ENCODE measurements at places on chromosomes 6 and 20.

DNA sequence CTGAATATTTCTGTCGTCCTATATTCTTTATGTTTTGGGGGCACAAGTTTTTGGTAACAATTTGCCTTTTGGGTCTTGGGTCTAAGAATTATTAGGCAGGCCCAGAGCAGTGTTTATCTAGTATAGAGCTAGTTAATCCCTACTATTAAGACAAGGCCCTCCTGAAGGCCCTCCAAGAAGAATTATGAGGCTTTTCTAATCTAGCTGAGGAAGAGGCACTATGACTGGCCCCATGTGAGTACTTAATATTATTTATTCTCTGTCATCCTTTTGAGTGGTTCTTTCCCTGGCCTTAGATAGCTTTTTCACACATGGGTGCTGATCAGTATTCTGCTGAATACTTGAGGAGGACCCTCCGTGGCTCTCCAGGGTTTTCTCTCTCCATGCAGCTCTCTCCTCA is 25.1 kb downstream of the CHMP4B start:
- no peak for DNase-seq

DNA sequence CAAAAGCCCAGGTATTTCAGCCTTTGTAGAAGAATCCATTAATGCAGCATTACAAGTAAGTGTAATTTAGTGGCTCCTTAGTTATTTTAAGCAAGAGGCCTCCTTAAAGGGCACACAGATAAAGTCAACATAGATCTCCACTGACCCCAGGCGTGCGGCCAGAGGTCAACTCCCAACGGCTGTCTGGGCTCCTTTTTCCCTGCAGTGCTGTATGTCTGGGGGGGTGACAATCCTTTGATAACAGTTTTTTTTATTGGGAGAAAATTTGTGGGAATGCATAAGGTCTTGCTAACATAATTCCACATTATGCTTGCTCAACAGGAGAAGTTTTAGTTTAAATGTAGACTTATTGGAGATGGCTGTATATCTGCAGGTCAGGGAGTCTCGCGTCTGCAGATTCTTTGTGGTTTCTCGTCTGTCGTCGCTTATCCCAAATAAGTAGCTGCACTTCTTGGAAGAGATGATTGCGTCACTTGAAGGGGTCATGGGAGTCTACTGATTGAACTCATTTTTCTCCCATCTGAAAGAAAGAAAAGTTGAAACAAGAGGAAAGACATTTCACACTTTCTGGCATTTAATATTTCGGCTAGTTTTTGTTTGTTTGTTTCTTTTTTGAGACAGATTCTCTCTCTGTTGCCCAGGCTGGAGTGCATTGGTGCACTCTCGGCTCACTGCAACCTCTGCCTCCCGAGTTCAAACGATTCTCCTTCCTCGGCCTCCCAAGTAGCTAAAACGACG is 151.7 kb upstream of the AKAP12 start:
- no peak for DNase-seq

- DNase-seq = no peak
Observed at GRCh38 chr20:41161886-41162285, 24.5 kb downstream of the PLCG1 start.

GRCh38 chr6:154316131-154316530 is 40.5 kb downstream of the IPCEF1 start:
- DNase-seq = no peak

DNA sequence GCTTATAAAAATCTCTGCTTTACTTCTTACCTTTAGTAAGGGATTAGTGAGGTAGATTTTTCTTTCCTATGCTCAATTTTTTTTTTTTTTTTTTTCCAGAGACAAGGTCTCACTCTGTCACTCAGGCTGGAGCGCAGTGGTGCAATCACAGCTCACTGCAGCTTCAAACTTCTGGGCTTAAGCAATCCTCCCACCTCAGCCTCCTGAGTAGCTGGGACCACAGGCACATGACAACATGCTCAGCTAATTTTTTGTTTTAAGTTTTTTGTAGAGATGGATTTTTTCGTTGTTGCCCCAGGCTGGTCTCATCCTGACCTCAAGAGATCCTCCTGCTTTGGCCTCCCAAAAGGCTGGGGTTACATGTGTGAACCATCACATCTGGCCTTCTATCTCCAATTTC is 58.9 kb upstream of the RREB1 start:
- no peak for DNase-seq

- DNase-seq = no peak
Observed at GRCh38 chr20:717832-718231, 42.2 kb upstream of the SCRT2 start.

- no peak for DNase-seq
Observed at GRCh38 chr20:53194306-53195290, 222.4 kb downstream of the TSHZ2 start.

DNA sequence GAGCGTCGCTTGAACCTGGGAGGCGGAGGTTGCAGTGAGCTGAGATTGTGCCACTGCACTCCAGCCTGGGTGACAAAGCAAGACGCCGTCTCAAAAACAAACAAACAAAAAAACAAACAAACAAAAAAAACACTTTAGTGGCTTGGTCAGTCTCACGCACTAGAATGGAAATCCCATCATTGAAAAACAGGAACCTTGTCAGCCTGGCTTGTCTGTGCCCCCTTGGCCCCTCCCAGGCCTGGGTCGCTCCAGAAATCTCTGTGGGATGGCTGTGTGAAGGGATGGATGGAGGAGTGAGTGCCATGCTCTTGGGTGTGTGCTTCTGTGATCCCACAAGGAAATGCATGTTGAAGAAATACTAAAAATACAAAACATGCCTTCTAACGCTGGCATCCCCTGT is 20.9 kb upstream of the NAA20 start:
- DNase-seq = no peak

DNA sequence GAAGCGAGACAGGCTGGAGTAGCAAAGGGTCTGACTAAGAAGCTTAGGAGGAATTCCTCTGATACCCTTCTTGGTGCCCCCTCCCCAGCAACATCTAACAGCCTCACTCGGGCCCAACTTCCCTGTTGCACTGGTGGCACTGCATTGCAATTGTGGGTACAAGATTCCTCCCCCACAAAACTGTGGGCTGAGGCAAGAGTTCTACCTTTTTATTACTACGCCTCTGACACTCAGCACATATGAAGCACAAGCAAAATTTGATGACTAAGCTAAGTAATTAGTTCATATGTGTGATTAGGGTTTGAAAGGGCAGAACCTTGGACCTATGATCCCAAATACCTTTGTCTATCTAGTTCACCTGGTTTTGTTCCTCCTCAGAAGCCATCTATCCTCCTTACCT is 83.5 kb downstream of the ZHX3 start:
- no peak for DNase-seq

- no peak for DNase-seq
Observed at GRCh38 chr6:143146186-143146851, 85.6 kb downstream of the AIG1 start.

DNA sequence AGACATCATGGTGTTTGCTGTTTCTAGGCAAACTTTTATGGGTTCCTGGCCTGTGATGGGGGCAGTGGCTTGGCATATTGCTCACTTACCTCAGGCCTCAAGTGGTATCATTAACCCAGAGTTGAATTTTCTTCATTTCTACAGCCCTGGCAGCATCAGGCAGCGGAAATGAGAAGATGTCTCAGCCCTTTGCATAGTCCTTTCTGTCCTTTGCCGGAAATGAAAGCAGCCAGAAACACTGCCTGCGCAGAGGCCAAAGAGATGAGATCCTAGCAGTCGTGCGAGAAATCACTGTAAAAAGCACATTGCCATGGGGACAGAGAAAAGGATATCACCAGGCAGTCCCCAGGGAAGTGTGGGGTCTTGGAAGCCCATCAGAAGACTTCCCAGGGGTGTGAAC is 37.4 kb upstream of the KCNG1 start:
- no peak for DNase-seq

- no peak for DNase-seq
Observed at GRCh38 chr6:32178547-32179440, 589 bp downstream of the RNF5 start.

DNA sequence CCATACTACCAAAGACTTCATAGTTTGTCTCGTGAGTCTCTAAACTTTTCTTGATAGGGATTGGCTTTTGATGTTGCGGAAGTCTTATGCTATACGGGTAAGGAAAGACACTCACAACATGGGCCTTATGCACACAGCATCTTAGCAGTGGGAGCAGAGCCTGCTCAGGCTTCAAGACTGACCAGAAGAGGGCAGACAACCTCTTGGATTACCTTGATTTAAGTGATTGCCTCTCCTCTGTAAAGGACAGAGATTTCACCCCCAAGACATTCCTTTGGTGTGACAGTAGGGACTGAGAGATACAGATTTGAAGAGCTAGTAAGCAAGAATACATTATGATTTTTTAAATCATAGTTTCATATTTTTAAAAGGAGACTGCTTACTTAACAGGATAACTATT is 71.0 kb upstream of the SAMD3 start:
- peak; percentile 53 for DNase-seq

- no peak for DNase-seq
Observed at GRCh38 chr6:107125771-107126170, 10.5 kb upstream of the BEND3 start.

DNA sequence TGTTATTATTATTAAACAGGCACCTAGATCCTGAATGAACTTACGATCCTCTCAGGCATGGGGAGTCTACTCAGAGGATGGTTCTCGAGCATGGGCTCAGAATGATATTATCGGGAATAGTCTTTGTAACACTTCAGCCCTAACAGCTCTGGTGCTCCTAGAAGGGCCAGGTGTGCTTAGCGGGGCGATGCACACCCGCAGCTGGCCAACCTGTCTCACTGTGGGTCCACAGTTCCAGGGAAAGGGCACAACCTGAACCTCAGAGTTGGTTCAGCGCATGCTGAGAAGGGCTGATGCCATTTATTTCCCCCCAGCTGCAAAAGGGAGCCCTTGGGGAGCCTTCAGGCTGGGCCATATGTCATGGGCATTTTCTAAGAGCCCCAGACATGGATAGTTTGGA is 26.2 kb downstream of the RRAGD start:
- DNase-seq = no peak

GRCh38 chr20:1664911-1665310 is 7.3 kb upstream of the SIRPG start:
- peak; percentile 67 for DNase-seq

DNA sequence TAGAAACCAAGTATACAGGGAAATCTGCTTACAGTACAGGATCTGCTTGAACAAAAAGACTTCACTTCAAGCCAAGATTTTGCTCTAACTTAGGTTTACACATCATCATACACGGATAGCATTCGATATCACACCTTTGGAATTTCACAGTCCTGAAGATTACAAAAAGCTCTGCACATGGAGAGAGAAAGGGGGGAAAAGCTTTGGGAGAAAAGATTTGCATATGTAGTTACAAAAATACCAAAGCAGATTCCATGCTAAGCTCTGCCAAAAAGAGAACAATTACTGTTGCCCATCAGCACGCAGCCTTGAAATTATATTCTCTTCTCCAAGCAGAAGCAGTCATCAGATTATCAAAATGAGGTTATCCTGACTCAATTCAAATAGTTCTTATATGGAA is 62.0 kb downstream of the HIVEP2 start:
- no peak for DNase-seq

GRCh38 chr6:113634352-113635163 is 222.6 kb upstream of the MARCKS start:
- DNase-seq = no peak

- peak; percentile 53 for DNase-seq
Observed at GRCh38 chr6:159094444-159095252, 49.9 kb upstream of the TAGAP start.

DNA sequence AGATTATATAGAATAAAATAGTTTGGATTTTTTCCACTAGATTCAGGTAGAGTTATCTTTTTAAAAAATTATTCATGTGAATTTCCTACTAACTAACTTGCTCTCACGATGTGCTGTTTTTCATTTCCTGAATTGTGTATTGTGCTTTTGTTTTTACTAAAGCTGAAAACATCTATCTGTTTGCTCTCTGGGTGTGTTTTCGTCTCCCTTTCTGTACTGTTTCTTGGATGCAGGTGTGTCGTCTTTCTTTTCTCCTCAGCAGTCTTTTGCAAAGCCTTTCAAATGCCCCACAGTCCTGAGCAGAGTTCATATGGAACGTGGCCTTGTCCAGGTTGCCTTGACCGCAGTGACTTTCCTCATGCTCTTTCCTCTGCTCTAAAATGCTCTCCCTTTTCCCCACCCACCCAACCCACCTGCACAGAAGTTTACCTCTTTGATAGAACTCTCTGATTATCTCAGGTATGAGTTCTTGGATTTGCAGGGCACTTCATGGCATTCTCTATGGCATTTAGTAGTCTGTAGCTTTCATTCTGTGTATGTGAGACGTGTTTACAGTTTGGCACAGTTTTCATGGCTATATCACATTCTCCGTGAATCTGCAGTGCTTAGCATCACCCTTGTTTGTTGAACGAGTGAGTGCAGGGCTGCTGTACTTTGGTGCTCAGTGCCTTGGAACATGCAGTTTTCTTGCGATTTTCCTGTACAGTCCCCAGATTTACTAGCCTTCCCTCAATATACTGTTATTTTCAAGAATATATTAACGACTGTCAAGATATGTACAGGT is 77.1 kb downstream of the FARS2 start:
- DNase-seq = peak; percentile 34

DNA sequence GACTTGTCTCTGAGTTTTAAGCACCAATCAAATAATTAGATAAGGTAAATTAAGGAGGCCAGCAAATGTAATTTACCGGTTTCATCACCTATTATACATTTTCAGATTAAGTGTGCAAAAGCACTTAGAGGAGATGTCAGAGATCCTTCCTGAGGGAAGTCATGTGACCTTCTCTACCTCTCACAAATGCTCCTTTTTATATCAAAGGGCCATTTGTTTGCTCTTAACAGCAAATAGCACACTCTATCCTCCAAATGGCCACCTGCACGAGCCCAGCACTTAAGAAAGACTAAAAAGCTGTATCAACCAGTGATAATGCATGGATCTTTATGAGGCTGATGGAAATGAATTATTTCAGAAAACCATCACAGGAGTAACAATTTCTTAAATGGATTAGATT is 149.4 kb downstream of the ELOVL4 start:
- DNase-seq = no peak

DNA sequence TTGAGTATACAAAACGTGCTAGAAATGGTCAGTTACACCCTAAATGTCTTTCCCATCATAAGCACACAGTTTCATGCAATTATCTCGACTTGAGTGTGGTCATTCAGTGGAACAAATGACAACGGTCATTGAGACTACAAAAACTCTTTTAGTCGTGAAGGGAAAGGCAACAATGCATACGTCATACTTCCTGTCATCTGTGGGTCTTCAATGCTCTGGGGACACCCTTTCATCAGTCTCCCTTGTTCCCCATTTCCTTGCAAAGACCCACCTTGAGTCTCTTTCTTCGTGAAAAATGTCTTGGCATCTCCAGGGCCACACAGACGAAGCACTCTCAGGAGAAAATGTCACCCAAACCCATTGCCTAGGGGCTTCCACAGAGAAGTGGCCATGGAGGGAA is 238.5 kb downstream of the GMPR start:
- no peak for DNase-seq

GRCh38 chr6:44682987-44683779 is 295.7 kb downstream of the CDC5L start:
- no peak for DNase-seq

- peak; percentile 61 for DNase-seq
Observed at GRCh38 chr20:47318586-47319516, 37.6 kb downstream of the ZMYND8 start.

- DNase-seq = no peak
Observed at GRCh38 chr6:73782911-73783310, 86.9 kb downstream of the CD109 start.

Data from activated CD4-positive, alpha-beta T cell treated with anti-CD3 and anti-CD28 coated beads, Interleukin-2, Interleukin-6, amounts not matched to agents 100 ng/mL and 50 ng/mL, durations not matched to agents 16 hours and 8 hours (primary cell).